ENCODE measurements at places on chromosomes 2 and 18.

GRCh38 chr2:111135910-111136297 is 15.2 kb downstream of the BCL2L11 start:
- DNase-seq = no peak

GRCh38 chr18:58005011-58005410 is 39.0 kb upstream of the NEDD4L start:
- no peak for DNase-seq

DNA sequence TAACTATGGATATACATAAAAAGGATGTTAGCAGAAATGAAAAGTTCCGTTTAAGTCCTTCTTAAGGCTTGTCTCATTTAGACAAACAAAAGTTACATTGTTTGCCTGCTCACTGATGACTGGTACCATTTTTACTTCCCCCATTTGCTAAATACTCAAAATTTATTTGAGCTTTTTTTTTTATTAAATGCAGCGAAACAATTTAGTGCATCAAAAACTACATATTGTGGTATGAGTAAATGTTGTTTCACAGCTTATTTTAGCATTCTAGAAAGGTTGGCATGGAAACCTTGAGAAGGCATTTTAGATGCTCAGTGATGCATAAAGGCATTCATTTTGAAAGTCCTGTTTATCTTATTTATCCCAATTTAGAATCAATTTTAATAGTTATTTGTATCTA is 100.0 kb downstream of the MAP2 start:
- DNase-seq = no peak

GRCh38 chr2:121888189-121888557 is 132.7 kb downstream of the TSN start:
- DNase-seq = no peak

GRCh38 chr2:183490914-183491313 is 366.7 kb downstream of the NUP35 start:
- DNase-seq = no peak

DNA sequence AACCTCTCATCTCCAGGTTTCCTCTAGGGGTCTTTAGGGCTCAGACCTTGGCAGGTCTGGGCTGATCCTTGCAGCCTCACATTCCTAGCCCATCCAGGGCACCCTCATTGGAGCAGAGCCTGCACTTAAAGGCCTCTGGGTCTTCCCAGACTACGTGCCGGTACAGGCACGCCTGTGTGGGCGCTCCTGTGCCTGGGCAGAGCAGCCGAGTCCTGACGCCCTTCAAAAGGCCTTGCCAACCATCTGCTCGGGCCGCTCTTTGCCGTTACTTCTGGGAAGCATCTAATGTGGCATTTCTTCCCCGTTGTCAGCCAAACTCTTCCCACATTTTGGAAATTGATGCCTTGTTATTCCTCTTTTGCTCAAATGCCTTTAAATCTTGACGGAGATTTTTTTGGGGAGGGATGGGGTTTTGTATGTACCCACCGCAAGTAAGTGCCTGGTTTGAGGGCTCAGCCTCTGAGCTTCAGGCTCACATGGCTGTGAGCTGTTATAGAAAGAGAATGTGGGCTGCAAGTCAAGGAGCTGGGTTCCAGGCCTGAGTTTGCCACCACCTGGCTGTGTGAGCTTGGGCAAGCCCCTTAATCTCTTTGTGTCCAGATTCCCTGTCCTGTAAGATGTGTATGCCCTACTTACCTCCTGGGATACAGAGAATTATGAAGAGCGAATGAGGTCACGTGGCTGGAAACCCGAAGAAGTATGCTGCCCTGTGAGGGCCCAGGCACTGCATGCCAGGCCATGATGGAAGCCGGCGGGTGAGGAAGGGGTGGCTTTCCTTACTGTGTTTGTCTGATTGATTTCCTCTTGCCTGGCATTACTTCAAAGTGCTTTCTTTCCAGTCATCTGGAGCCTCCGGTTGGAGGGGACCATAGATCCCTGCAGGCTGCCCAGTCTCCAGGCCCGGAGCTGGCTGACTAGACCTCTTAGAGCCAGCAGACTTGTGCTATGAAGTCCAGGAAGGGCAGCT is 20.6 kb downstream of the EHD3 start:
- no peak for DNase-seq

DNA sequence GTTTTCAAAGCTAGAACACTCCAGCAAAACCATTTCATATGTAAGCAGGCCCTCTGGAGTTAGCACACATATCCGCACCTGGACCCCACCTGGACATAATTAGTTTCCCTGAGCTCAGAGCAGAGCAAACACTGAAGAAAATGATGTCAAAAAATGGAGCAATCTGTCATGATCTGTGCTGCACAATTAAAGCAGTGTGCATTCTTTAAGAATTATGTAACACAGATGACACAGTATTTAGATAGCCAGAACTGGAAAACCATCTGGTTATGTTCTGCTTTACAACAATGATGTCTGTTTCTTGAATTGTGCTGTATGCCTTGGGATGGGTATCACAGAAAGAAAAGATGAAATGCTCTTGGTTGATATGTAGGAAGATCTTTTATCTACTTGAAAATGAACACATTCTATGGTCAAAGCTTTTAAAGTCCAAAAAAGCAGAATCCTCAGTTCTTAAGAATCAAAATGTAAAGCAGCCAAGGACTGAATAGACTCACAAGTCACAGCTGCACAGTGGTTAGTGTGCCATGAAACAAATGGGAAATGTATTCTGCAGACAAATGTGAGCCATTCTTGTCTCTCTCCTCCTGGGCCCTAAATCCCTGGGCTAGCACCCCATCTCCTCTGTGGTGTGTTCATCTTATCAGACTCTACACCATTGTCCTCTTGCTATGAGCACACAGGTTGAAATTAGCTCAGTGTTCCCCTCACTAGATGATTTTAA is 36.8 kb downstream of the HRH4 start:
- DNase-seq = no peak

- DNase-seq = no peak
These were observed 10.0 kb upstream of the RIT2 start for GRCh38 chr18:43125471-43125870.

Measured in activated CD4-positive, alpha-beta T cell treated with anti-CD3 and anti-CD28 coated beads for 24 hours (primary cell).